ENCODE measurements at places on chromosomes 6 and 20.
A peak's percentile ranks its signal among the peaks of the same experiment; 100 is the strongest.

GRCh38 chr6:108767418-108768165 is 80.6 kb upstream of the ARMC2 start:
- no peak for DNase-seq

GRCh38 chr20:44911264-44911921 is 1.5 kb downstream of the PABPC1L start:
- DNase-seq = peak; percentile 96

DNA sequence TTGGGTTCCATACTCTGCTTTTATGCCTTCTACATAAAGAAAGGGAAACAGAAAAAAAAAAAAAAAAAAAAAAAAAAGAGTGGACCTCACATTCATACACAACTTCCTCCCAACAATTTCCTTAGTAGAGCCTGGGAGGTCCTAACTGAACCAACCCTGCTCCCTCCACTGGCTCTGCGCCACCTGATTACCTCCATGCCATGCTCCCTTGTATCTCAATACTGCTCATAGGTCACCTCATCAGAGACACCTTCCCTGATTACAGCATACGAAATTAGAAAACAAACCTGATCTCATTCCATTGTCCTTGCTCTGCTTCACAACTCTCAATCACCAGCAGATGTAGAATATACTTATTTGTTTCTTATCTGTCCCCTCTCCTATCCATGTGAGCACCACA is 134.2 kb upstream of the EYA4 start:
- DNase-seq = no peak

DNA sequence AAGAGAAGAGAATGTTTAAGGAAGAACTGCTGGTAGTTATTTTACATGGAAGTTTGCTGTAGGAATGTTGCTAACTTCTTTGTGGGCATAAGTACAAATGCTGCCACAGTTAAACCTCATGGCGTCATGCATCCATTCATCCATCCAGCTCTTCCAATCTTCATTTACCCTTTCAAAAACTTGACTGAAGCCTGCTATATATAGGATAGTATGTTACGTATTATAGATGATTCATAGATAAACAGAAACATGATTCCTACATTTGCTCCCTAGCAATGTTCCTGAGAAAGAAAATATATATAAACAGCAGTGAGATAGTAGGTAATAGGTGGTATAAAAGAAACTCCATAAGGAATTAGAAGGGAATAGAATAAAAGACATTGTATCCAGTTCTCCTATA is 93.7 kb downstream of the NDUFAF5 start:
- no peak for DNase-seq

DNA sequence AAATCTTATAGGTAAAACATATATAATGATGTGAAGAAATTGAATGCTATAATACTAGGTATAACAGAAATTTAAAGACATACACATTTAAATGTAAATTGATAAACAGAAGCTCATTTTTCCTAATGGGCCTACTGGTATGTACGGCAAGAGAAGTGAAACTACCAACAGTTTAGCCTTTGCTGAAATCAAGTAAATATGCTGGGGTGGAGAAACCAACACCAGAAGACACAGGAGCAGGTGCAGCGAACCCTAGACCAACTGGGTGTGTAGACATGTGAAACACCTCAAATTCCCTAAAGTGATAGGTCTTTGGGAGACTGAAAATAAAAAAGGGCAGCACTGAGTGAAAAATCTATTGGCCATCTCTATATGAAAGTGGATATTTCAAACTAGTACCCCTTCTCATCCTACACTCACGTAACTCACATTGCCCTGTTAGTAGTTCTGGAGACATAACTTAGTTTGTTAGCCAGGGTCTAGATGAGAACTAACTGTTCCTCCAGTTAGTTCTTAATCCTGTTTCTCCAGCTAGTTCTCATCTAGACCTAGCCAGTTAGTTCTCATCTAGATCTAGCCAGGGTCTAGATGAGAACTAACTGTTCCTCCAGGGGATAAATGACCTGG is 53.1 kb downstream of the SLC35D3 start:
- no peak for DNase-seq

GRCh38 chr20:62111148-62111547 is 11.1 kb upstream of the LSM14B start:
- DNase-seq = no peak

DNA sequence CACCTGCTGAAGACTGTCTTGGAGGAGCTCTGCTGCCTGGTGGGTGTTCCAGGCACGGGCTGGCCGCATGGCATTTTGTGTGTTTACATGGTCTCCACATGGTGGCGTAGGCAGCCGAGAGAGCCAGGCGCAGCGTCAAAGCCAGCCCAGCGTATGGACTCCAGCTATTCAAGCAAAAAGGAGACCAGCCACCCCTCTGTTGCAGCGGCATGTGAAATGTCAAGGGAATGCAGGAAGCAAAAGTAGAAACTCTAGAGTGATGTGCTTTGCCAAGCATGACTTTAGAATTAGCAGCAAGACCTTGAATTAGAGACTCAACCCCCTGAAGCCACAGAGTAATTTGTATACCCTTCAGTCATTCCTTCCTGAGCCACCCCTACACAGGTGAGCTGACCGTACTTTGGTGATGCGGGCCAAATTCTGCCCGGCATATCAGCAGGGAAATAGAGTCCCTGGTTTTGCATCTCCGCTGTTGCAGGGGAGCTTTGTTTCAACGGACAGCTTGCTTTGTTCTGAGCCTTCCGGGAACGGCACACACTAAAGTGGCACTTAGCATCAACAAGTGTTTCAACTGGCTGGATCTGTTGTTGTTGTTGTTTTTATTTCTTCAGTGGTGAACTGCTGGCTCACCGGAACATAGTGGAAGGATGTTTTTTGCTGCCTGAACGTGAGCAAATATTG is 48.5 kb downstream of the FNDC1 start:
- DNase-seq = peak; percentile 90

DNA sequence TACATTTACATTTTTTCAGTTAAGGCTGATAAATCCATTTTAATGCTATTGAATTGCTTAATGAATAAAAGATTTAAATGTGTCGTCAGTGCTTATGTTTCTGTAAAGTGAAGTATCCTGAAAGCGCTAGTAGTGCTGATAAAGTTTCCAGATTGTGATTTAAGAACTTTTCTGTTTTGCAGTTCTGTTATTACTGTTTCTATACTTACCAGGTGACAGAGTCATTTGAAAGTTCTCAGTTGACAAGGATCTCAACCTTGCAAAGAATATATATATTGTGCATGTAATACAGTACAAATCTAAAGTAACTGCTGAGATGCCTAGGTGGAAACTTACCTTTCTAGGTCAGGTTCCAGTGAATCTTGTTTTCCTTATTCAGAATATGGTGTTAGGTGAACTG is 201.8 kb downstream of the ARID1B start:
- no peak for DNase-seq

DNA sequence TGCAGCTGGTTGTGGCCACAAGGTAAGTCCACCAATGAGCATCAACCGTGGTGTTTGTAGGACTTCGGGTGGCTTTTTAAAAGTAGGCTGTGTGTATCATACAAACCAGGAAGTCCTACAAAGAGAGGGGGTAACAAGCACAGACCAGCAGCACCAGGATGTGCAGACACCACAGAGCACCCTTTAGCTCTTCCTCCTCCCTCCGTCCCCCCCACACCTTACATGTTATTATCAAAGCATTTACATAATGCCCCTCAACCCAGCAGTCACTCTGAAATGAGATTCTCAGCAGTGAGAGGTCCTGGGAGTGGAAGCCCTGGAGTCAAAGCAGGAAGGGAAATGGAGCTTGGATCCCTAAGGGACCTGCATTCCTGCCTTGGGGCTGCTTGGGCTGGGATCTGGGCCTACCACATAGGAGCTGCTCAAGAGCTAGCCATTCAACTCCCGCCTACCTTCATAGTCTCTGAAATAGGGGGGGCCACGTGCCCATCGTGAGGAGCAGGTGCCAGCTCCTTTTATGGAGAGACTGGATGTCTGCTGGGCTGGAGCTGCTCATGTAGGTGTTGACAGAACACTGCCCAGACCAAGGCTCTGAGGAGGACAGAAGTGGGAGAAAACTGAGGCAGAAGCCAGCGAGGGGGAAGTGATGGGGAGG is 90.6 kb downstream of the PSMB1 start:
- peak; percentile 41 for DNase-seq

- DNase-seq = no peak
Measured at GRCh38 chr20:10060226-10060625, 25.4 kb downstream of the ANKEF1 start.

DNA sequence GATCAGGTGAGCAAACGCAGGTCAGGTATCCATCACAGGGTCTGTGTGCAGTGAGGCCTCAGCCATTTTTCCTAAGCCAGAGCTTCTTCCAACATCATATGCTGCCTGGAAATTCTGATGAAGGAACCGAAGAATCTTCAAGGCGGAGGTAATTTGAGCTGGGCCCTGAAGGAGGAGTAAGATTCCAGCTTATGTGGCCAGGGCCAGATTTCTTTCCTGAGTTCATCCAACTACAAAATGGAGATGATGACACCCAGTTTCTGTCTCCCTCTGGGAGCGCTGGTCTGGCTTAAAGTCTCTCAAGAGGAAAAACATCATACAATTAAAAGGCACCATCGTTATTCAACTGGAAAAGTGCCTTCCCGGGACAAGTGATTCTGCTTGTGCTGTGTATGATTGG is 6.9 kb upstream of the MANBAL start:
- DNase-seq = peak; percentile 59

DNA sequence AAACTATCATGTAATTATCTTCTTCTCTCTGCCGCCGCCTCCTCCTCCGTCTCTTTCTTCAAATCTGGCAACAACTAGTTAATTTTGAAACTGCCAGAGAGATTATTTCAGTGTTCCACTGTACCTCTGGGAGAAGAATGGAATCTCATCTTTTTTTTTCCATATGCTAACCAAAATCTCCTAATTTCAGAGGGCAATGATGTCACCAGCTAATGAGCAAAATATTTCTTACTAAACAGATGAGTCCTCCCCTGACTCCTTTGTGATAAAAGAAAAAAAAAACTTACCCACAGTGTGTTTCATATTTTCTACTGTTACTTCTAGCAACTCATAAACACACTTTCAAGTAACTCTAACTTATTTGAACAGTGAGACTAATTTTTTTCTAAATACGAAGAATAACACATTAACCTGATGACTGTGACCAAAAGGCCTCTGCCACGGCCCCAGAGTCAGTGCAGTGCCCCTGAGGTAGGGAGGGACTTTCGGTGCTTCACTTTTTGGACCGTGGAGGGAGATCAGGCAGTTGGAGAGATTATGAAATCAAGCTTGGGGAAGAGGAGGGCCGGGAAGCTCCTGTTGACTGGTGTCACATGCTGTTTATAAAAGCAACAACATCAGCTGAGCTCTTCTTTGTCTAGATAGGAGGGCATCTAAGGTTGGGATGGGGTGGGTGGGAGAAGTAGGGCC is 159.6 kb downstream of the SASH1 start:
- DNase-seq = no peak

DNA sequence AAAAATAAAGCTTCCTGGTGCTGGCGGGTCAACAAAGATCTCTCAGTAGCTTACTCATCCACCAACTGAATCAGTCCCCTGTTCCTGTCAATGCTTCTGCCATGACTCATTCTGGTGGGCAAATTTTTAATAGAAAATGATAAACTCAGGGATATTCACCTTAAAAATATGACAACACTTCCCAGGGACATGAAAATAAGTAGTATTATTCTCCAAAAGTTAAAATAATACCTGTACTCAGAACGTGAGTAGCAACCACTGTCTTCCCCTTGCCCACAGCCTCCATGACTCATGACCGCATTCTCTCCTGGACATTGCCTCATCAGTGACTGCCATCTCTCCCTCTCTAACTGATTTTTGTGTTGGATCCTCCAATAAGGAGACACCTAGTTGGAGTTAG is 552.3 kb downstream of the KIF16B start:
- no peak for DNase-seq

GRCh38 chr6:151379933-151380847 is 11.2 kb downstream of the ZBTB2 start:
- peak; percentile 58 for DNase-seq

DNA sequence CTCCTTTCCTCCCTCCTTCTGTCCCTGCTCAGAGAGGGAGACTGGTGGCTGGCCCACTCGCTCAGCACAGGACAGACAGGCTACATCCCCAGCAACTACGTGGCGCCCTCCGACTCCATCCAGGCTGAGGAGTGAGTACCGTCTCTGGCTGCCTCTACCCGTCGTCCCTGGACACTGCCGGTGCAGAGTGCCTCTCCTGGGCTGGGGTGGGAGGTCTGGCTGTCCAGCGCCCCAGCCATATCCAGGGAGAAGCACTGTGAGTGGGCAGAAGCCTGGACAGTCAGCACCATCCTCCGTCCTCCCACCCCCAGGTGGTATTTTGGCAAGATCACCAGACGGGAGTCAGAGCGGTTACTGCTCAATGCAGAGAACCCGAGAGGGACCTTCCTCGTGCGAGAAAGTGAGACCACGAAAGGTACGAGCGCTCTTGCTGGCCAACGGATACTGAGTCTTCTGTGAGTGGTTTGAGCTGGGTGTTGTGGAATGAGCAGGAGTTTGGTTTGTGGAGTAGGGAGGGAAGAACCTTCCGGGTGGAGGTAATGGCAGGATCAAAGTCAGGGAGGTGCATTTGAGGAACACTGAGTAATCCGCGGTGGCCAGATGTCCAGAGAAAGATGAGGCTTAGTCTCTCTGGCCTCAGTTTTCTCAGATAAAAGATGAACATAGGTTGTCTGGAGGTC is 48.1 kb downstream of the SRC start:
- DNase-seq = no peak

- DNase-seq = peak; percentile 50
Measured at GRCh38 chr20:11496380-11496779, 421.3 kb upstream of the BTBD3 start.

GRCh38 chr6:1625794-1626435 is 16.2 kb downstream of the FOXC1 start:
- DNase-seq = no peak

- no peak for DNase-seq
Measured at GRCh38 chr6:88992741-88993552, 29.5 kb upstream of the RNGTT start.

DNA sequence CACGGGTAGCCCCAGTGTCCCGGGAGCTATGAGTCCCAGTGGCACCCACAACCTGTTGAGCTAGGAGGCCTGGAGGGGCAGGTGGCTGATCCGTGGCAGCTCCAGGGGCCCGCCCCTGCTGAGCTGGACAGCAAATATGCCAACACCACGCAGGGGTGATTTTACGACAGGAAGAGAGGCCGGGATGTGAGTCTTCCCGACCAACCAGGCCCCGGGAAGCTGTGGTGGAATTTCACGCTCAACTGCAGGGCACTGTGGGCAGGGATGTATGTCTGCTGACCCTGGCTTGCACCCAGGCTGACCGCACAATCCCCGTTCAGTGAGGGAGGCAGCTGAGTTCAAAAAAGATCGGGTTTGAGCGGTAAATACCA is 183.9 kb downstream of the ERMARD start:
- DNase-seq = no peak

GRCh38 chr6:109434456-109434855 is 6.0 kb downstream of the PPIL6 start:
- no peak for DNase-seq

DNA sequence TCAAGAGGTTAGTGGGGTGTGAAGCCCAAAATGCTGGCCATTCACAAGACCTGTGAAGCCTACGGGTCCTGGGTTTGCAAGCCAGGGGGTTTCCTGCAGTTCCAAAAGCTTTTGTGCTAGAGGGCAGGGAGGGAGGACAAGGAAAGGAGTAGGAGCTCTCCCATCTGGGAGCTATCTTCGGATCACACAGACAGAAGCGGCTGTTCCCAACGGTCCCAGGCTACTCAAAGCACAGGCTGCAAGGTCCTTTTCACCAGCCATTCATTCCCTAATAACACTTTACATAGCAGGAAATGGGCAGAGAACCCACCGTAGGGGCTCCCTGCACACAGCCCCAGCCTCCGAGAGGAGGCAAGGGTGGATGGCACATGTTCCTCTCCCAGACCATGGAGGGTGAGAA is 296.9 kb downstream of the FOXC1 start:
- DNase-seq = peak; percentile 59

- no peak for DNase-seq
Measured at GRCh38 chr20:45064812-45065211, 36.1 kb downstream of the KCNS1 start.
